K562 (cell line): ENCODE measurements at places on chromosomes 3 and 15.

DNA sequence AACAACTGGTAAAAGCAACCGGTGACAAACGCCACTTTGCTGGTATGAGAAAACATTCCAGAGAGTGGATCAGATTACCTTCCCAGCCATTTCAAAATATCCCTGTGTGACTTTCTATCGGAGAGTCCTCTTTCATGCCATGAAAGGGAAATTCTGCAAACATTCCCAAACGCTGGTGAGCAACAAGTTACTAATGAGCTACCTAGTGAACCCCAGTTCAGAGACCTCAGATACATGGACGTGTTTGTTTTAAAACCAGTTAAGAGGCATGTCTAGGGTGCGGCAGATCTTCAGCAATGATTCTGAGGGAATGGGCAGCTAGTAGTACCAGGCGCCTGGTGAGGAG lies 418.2 kb upstream of the NR2F2 start:
- DNase-seq: no peak

- DNase-seq: no peak
These were observed 3.7 kb downstream of the MELTF start for GRCh38 chr3:197025736-197026480.

DNA sequence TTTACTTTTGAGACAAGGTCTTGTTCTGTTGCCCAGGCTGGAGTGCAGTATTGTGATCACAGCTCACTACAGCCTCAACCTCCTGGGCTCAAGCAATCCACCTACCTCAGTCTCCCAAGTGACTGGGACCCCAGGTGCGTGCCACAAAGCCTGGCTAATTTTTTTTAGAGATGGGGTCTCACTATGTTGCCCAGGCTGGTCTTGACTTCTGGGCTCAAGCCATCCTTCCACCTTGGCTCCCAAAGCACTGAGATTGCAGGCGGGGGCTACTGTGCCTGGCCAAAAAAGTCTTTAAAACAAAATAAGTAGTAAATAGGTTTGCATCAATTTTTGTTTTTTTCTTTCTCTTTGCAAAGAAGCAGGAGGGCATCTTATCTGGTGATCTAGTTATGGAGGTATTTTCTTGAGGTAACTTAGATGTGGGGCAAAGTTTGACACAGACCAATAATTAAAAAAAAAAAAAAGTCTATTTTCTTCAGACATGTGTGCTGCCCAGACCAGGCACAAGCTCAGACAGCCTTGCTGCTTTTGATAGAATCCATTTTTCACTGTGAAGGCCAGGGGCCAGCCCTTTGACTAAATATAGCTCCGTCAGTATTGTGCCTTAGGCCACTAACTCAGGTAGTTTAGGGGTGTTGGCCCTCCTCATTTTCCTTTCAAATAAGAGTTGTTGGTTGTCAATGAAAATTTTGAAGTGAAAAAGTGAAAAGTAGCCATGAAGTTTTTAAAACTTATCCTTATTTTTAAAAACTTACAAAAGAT lies 2.5 kb downstream of the ARL6IP5 start:
- no peak for DNase-seq

DNA sequence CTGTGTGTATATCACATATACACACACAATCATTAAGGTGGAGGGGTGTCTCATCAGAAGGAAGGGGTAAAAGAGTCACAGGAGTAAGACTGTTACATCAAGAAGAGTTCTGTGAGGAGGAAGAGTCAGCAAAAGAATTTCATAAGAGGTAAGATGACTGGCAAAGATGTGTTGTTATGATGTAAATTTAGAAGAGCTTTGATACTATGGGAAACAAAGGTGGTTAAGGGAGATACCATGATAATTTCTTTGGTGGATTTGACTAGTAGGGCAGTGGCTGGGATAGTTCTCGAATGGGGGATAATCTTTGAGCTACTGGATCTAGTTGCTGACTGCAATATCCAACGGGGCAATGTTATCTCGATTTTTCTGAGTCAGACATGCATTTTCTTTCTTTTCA lies 61.6 kb downstream of the STAG1 start:
- peak; percentile 21 for DNase-seq

- no peak for DNase-seq
These were observed 31.4 kb upstream of the CTNNB1 start for GRCh38 chr3:41167722-41168497.

GRCh38 chr15:57947781-57948180 lies 117.7 kb downstream of the ALDH1A2 start:
- DNase-seq: no peak

DNA sequence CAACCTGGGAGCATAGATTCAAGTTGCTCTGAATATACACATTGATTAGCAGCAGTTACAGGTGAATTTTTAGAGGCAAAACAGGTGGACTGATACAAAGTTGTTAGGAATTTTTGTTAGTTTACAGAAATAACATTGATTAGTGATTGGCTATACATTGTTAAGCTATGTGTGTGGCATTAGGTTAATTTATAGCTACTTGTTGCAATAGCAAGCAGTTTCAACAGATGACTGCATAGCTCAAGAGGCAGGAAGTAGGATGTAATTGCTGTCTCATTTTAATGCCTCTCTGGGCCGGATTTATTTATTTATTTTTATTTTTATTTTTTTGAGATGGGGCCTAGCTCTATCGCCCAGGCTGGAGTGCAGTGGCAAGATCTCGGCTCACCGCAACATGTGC lies 99.7 kb downstream of the TCF12 start:
- no peak for DNase-seq

DNA sequence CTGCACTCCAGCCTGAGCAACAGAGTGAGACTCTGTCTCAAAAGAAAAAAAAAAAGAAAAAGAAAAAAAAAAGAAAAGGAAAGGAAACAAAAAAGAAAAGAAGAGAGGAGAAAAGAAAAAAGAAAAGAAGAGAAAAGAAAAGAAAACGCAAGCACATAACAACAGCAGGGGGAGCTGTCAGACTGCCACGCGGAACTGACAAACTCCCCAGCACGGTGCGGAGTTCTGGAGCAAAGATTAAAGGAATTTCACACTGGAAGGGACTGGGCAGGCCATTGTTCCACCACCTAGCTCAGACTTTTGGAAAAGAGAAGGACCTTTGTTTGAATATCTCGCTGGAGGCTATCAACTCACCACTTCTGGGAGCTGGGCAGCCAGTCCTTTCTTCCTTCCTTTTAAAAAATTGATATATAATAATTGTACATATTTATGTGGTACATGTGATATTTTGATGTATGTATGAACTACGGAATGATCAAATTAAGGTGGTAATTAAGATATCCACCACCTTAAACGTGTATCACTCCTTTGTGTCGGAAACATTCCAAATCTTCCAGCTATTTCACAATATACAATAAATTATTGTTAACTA lies 40.5 kb downstream of the DPPA2 start:
- peak; percentile 24 for DNase-seq

- DNase-seq: no peak
These were observed 20.2 kb upstream of the GADL1 start for GRCh38 chr3:30914696-30915095.

- DNase-seq: no peak
These were observed 139.7 kb upstream of the CMC1 start for GRCh38 chr3:28101705-28102104.

- DNase-seq: no peak
These were observed 33.1 kb downstream of the KLF13 start for GRCh38 chr15:31359702-31360111.

GRCh38 chr3:23993556-23994243 lies 48.6 kb downstream of the NR1D2 start:
- no peak for DNase-seq

- DNase-seq: no peak
These were observed 34.6 kb upstream of the XCR1 start for GRCh38 chr3:46061887-46062286.

- DNase-seq: no peak
These were observed 62.4 kb upstream of the DAZL start for GRCh38 chr3:16667633-16668032.

- peak; percentile 57 for DNase-seq
These were observed 1.1 kb downstream of the MITF start for GRCh38 chr3:69740103-69741021.

GRCh38 chr3:171470714-171471227 lies 10.6 kb upstream of the TNIK start:
- peak; percentile 85 for DNase-seq

- DNase-seq: no peak
These were observed 7.7 kb downstream of the ITPKA start for GRCh38 chr15:41501191-41501917.

GRCh38 chr3:31124373-31124772 lies 229.9 kb upstream of the GADL1 start:
- DNase-seq: no peak

- no peak for DNase-seq
These were observed 17.6 kb upstream of the PIGZ start for GRCh38 chr3:196985954-196986885.

GRCh38 chr3:64681827-64682226 lies 6.0 kb downstream of the ADAMTS9 start:
- no peak for DNase-seq

- no peak for DNase-seq
These were observed 74.8 kb upstream of the POMGNT2 start for GRCh38 chr3:43180694-43181093.

DNA sequence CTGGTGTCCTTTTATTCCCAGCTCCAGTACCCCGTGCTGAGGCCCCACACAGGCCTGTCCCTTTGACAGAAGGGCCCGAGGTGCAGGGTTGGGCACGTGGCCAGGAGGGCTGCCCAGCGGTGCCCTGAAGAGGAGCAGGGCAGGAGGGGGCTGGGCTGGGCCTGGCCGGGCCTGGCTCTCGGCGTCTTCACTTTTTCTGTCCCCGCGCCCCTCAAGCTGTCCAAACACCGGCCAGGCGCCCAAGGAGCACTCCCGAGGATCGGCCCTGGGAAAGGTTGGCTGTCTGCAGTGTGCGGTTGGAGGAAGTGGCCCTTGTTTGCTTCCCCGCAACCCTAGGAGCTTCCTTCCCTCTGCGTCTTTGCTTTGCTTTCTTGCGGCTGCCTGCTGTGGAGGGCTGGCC lies 84.1 kb downstream of the WNT7A start:
- no peak for DNase-seq

DNA sequence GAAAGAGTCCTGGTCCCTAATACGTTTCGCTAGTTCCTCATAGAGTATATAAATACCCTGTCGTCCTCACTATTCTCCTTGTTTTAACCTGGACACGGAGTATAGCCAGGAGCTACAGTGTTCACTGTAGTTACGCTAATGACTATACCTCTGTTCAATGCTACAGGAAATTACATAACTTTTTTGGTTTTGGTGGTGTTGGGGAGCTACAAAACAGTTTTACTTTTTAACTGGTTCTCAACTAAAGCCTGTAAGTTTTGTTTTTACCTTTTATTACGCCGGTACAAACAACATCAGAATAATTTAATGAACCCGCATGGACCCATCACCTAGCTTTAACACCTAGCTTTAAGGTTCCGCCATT lies 1.5 kb downstream of the LMLN start:
- no peak for DNase-seq

DNA sequence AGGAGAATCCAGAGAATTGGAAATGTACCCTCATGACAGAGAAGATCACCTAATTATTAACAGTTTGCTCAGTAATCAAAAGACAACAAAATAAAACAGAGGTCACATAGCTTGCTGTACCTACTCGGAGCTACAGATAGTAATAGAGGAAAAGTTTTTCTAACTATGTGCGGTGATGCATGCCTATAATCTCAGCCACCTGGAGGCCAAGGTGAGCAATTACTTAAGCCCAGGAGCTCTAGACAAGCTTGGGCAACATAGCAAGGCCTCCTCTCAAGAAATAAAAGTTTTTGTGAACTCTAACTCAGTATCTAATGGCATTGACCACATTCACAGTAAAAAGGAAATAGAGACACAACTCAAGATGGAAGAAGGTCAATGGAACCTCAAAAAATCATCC lies 243.6 kb downstream of the ATP8B4 start:
- peak; percentile 5 for DNase-seq

- DNase-seq: no peak
These were observed 159.2 kb upstream of the PPP2R3A start for GRCh38 chr3:135806317-135806716.

- no peak for DNase-seq
These were observed 74.1 kb upstream of the UBE3A start for GRCh38 chr15:25512957-25513356.

GRCh38 chr3:159825216-159825854 lies 163.3 kb upstream of the IL12A start:
- no peak for DNase-seq

- no peak for DNase-seq
These were observed 130.3 kb downstream of the DLG1 start for GRCh38 chr3:197168063-197168462.

DNA sequence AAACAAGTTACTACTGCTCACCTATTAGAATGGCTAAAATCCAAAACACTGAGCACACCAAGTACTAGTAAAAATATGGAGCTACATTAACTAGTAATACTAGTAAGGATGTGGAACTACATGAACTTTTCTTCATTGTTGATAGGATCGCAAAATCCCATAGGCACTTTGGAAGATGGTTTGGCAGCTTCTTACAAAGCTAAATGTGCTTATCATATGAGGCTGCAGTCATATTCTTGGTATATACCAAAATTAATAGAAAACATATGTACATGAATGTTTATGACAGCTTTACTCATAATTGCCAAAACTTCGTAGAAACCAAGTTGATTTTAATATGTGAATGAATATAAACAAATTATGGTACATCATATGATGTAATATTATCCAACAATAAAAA lies 366.8 kb upstream of the KCNMB2 start:
- DNase-seq: no peak

DNA sequence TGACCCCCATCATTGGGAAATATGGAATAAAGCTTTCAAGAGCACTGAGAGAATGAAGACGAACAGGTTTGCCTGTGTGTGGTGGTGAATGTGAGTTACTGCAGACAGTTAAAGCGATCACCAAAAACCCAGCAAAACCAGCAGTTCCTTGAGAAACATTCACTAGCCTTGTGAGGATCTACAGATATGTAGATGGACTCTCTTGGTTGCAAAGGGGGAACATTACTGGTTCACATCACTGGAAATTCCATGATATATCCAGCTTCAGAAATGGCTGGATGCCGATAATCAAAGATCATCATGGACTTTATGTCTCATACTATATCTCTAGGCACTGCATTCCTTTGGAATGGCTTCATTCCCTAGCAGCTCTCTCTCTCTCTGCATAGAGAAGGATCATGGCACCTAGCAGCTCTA lies 10.2 kb upstream of the HERC1 start:
- no peak for DNase-seq

DNA sequence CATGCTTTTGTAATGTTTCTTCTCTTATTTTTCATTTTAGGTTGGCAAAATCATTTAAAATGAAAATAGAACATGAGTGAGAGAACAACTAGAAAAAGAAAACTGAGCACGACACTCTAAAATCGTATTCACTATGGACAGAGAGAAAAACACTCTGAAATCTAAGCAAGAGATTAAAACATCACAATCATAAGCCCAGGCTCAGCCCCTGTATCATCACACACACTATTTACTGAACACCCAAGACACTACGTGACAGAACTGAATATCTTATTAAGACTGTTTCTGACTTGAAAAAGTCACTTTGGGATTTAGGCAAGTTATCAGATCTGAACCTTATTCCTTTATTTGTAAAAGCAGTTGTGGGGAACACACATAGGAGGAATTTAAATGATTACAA lies 82.6 kb upstream of the PLXND1 start:
- DNase-seq: no peak

DNA sequence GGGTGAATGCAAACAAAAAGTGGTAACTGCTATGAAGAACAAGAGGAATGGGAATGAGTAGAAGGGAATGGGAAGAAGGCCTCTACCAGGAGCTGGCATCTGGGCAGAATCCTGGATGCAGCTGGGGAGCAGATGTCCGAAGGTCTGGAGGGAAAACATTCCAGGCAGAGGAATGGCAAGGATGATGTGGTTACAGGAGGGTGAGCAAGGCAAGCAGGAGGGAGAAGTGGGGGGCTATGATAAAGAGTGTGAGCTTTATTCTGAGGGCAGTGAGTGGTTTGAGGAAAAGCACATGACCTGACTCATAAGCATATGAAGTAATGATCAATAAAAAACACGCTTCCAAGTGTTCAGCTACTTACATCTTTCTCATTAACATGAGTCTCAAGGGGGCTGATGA lies 17.1 kb downstream of the SKIC8 start:
- DNase-seq: no peak
